ENCODE measurements at places on chromosomes 13 and 19.
A peak's percentile ranks its signal among the peaks of the same experiment; 100 is the strongest.

- no peak for DNase-seq
Measured at GRCh38 chr13:42751693-42752092, 29.7 kb upstream of the FAM216B start.

GRCh38 chr13:111239764-111240670, 80.4 kb upstream of the TEX29 start:
- DNase-seq = no peak

- no peak for DNase-seq
Measured at GRCh38 chr13:99540530-99540929, 39.3 kb downstream of the TM9SF2 start.

GRCh38 chr19:5093297-5093928, 124.5 kb downstream of the KDM4B start:
- no peak for DNase-seq

DNA sequence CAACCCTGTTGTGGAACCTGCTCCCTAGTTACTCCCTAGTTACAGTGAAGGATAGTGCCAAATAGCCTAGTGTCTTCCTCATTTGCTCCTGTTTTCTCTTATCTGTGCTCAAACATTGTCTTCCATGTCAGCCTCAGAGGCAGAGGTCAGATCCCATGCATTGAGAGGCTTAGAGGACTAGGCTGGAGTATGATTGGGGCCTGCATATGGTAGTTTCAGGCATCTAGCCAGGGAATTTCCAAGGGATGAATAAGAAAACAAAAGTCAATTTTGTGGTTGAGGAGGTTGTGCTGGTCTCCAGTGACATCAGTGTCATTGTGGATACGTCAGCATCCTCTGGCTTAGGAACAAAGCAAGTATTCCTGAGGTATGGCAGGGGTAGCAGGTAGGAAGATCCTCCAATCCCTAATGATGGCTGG, 9.4 kb downstream of the ZNF546 start:
- DNase-seq = no peak

DNA sequence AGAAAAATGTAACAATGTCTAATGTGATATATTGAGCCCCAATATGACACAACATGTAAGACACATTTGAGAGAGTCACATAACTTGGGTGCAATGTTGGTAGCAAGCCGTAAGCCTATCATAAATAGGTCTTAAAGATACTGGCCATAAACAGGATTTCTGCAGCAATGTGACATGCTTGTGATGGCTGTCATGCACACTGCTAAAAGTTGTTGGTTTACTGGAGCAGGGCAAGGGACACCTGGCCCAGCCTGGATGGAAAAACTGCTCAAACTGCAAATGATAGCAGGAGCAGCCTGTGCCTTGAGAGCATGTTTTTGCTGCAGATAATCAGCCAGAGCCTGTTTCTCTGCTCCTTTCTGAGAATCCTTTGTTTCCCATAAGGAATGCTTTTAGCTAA, 136.7 kb upstream of the ZNF91 start:
- DNase-seq = no peak

DNA sequence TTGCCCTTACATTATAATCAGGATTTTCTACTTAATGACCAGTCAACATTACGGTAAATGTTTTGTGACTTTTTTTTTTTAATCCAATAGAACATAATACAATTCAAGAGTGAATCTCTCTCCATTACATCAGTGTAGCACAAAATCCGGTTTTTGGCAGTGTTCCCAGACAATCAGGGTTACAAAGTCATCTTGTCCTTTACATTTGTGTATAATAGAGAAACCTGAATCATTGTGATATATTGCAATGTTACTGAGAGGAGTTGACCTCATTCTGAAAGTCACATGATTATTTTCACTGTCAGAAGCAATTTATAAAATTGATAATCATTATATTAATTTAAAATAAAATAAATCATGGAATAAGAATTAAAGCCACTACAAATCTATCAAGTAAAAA, 1346.0 kb upstream of the SPRY2 start:
- DNase-seq = no peak

- no peak for DNase-seq
Measured at GRCh38 chr13:42266473-42266872, 5.5 kb upstream of the AKAP11 start.

GRCh38 chr13:75327135-75327510, 154.8 kb downstream of the TBC1D4 start:
- DNase-seq = no peak

DNA sequence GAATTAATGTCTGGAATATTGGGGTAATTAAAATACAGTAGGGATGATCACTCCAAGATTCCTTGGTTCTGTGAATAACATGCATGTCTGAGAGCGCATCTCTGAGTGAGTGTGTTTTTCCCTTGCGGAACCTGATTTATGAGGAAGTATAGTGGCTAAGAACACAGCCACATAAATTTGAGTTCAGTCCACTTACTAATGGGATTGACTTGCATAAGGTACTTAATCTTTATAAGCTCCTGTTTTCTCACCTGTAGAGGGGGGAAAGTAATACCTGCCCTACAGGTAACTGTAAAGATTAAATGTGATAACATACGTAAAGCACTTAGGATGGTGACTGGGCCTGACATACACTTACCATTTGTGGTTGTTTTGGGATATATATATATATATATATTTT, 60.8 kb downstream of the KLF5 start:
- no peak for DNase-seq

DNA sequence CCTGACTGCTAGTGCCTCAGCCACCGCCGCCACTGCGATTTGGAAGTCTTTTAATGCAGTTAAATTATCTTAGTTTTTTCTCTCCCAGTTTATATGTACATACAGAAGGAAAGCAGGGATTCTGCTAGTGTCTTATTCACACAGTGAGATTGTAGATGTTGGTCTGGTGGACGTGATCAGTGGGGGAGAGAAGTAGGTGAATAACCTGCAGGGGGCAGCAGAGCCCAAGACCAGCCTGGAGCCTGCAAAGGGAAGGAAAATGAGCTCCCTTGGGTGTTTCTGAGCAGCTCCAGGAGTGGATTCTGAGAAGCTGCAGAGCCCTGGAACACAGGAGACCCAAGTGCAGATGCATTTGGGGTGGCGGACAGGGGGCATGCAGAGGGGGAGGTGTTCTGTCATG, 26.3 kb downstream of the ZNF844 start:
- peak; percentile 27 for DNase-seq

DNA sequence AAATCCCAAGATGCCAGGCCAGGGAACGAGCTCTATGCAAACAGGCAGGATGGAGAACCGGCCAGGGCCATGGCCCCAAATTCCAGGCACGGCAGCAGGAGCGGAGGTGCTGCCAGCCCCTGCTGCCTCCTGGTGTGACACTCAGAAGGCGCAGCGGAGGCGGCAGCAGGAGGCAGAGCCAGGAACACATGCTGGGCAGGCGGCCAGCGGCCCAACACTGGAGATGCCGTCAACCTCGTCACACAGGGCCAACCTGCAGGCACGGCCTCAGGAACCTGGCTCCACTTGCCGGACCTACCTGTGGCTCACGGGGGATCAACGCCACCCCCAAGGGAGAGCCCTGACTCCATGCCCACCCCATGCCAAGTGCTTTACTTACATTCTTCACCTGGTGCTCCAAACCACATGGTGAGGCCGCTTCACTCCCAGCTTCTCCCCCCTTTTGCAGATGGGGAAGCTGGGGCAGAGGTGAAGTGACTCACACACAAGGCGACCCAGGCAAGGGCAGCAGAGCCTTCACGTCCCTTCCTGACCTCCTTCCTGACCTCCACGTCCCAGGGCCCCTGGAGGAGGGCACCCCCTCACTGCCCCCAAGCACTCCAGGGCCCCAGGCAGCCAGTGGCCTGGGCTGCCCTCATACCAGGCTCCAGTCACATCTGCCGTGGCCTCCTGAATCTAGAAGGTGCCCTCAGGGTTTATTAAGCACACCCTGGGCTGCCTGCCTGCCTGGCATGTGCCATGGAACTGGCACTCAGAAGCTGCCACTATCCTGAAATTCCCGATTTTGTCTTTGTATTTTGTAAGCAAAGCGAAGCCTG, 43.5 kb downstream of the GGACT start:
- no peak for DNase-seq

DNA sequence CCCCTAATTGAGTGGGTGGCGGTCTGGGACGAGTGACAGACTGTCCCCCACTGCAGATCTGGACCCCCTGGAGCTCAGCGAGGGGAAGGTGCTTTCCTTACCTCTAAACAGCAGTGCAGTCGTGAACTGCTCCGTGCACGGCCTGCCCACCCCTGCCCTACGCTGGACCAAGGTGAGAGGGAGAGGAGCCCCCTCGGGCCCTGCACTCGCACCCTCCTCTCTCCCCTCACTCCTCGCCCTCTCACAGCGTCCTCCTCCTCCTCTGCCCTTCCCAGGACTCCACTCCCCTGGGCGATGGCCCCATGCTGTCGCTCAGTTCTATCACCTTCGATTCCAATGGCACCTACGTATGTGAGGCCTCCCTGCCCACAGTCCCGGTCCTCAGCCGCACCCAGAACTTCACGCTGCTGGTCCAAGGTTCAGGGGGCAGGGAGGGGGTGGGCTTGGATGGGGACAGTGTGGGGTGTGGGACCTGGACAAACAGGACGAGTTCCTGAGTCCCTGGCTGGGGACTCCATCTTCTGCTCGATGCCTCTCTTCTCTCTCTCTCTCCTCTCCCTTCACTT, 9.6 kb downstream of the BCAM start:
- no peak for DNase-seq
